ENCODE measurements at places on chromosomes 3 and 15.
A peak's percentile ranks its signal among the peaks of the same experiment; 100 is the strongest.

DNA sequence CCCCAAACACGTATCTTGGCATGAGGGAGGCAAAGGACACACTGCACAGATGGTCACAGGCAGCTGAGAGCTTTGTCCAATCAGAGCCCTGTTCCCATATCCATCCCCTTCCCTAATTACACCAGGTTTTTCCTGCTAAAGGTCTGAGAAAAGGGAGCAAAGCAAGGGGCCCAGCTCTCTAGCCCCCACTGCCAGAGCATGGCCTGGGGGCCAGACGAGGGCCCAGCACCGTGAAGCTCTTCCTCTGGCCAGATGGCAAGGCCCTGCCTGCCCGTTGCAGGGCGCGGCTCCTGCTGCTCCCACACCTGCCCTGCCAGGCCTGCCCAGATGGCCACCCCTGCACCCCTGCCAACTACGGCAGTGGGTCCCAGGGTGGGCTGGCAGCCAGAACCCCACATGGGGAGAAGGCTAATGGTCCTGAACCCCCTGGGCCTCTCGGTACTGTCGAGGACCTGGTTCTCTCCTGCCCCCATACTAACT is 3.2 kb downstream of the SHF start:
- DNase-seq, result no peak

GRCh38 chr3:171935261-171936123 is 92.3 kb downstream of the TMEM212 start:
- DNase-seq, result no peak

DNA sequence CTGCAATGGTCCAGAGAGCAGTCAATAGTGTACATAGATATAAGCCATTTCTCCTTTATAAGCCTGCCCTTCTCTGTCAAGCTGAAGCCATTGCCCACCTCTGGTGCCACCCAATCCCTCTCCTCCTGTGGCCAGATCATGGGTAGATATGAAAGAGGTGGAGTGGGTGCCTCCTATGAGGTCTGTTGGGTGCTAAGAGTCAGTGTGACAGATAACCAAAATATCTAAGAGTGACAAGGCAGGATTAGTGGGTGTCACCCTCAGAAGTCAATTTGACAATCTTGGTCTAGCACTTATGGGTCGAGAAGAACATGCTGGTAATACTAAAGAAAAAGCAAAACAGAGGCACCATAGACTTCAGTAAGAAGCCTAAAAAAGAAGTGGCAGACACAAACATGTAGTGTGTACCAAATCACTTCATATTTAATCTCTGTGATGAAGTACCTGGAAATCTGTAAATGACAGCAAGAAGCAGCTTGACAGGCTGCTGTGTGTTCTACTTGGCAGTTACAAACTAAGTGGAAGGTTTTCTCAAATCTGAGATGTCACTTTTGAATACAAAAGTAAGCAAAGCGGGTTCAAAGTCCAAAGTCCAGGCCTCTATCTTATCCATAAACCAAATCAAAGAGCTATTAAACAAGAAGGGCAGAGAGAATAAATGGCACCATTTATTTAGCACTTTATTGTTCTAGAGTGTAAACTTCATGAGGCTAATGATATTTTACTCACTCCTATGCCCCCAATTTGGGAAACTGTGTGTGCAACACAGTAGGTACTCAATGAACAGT is 118.9 kb upstream of the EOMES start:
- no peak for DNase-seq

- no peak for DNase-seq
These were observed 30.8 kb downstream of the CCDC13 start for GRCh38 chr3:42742259-42742658.

DNA sequence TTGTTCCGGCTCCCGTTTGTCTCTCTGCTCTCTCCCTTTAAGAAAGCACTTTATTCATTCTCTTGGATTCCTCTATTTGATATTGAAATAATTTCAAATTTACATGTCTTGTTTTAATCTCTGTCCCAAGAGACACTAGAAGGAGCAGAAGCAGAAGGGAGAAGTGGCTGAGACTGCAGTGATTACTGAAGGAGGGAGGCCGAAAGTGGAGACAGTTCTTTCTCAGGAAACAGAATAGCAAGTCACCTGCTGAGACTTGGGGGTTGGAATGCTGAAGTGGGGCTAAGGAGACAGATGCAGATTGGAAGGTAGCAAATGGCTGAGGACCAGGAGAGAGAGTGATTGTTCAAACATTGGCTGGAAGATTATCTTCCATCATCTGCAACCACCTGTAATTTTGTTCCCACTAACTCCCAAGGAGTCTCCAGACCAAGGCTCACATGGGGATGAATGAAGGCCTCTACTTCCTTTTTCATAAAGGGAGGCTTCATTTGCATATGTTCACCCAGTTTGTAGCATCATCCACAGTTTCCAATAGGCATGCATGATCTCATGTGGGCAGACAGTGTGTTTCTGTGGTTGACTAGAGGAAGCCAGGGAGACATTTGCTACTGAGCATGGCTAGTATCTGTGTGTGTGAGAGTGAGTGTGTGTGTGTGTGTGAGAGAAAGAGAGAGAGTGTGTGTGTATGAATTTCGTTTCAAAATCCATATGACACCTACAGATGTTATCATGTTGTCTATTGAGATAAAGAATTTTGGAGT is 24.0 kb downstream of the LTF start:
- no peak for DNase-seq

- peak; percentile 82 for DNase-seq
These were observed 36.7 kb downstream of the HMCES start for GRCh38 chr3:129315223-129315997.

GRCh38 chr3:51974963-51975851 is at the start of gene ABHD14A:
Gene ABHD14A, plus strand, starts transcription at chr3:51975064. Its CDS starts 72 bp downstream, at chr3:51975136.
- no peak for DNase-seq

GRCh38 chr3:4889896-4890295 is 89.3 kb upstream of the BHLHE40 start:
- no peak for DNase-seq

GRCh38 chr3:182816181-182816580 is 22.9 kb downstream of the ATP11B start:
- no peak for DNase-seq

DNA sequence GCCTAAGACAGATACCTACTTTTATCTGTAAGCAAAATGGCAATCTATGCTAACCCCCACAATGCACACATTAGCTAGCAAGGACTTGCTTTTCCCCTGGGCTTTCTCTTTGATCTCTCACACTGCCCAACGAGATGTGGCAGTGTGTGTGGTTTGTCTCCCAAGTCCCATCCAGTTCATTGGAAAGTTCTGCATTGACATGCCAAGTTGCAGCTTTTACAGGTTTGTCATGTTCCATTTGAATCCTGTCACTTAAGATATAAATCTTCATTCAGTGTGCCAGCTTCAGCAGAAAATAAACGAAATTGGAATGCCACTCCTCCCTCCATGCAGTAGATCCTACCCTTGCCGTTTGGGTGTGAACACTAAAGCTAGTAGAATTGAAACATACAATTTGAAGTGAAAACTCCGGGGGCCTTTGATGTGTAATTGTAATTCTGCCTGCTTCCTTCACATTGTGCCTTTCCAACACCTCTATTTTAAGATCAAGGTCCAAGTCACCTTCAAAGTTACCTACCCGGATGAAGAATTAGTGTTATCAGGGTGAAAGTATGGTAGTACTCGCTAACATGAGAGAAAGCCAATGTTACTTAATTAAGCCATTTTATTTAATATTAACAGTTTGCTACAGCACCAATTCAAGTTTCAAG is 130.9 kb upstream of the BHLHE40 start:
- DNase-seq, result no peak

- DNase-seq, result no peak
These were observed 50.6 kb downstream of the SH3BP5 start for GRCh38 chr3:15281817-15282216.

GRCh38 chr15:83854321-83854720 is 200.4 kb downstream of the ADAMTSL3 start:
- DNase-seq, result no peak

DNA sequence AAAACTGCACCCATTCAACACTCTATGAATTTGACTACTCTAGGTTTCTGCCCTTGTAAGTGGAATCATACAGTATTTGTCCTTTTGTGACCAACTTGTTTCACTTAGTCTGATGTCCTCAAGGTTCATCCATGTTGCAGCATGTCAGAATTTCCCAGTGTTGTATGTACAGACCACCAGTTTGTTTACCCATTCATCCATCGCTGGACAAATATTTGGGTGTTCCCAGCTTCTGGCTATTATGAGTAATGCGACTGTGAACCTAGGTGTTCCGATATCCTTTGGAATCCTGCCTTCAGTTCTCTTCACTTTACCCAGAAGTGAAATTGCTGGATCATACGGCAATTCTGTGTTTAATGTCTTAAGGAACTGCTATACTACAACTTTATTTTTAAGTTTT is 12.6 kb downstream of the RPL32 start:
- no peak for DNase-seq

DNA sequence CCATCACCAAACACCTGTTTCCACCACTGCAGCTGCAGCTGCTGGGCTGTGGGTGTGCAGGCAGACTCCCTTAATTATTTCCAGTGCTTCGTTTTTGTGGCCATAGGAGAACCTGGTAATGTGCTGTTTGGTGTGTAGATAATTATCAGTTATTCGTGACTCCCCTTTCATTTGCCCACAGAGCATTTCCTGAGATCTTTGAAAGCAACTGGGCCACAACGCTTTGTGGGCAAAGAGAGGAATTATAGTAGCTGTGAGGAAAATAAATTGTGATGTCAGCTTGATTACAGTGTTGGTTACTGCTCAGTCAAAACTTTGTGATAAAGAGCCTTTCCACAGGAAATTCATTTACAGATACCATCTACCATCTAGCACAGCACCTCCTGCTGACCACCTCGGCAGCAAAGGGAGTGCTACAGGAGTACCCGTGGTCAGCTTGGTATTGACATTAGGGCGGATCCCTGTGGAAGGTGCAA is 193.3 kb upstream of the SLCO3A1 start:
- no peak for DNase-seq

- DNase-seq, result no peak
These were observed 39.5 kb upstream of the IQSEC1 start for GRCh38 chr3:13112521-13113345.

DNA sequence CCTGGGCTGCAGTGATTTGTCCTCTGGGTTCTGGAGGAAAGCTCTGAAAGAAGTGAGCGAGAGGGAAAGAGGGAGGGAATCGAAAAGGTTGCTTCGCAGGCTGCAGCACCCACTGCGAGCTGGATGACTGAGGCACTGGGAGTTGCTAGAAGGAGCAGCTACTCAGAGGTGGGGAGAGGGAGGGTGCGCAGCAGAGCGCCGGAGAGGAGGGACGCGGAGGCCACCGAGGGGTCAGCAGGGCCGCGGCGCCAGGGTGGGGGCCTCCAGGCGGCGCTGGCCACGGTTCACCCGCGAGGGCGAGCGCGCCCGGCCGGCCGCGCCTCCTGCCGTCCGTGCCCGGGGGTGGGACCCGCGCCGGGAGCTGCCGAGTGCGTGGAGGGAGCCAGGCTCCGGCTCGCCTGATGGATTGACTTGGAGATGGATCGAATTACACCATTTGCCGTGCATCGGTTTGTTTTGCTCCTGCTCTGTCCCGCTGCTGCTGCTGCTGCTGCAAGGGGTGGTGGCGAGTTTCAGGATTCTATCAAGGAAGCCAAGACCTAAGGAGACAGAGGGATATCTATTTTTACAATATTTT is at the start of gene SEMA6D:
Gene SEMA6D, plus strand, starts transcription at position 470 of the 577 bp plus-strand sequence. CDS start 42,294 bp downstream, outside the sequence.
- peak; percentile 83 for DNase-seq
